ENCODE measurements at places on chromosomes 2 and 18.

- no peak for DNase-seq
These were observed 40.3 kb downstream of the SNTG2 start for GRCh38 chr2:990970-991369.

DNA sequence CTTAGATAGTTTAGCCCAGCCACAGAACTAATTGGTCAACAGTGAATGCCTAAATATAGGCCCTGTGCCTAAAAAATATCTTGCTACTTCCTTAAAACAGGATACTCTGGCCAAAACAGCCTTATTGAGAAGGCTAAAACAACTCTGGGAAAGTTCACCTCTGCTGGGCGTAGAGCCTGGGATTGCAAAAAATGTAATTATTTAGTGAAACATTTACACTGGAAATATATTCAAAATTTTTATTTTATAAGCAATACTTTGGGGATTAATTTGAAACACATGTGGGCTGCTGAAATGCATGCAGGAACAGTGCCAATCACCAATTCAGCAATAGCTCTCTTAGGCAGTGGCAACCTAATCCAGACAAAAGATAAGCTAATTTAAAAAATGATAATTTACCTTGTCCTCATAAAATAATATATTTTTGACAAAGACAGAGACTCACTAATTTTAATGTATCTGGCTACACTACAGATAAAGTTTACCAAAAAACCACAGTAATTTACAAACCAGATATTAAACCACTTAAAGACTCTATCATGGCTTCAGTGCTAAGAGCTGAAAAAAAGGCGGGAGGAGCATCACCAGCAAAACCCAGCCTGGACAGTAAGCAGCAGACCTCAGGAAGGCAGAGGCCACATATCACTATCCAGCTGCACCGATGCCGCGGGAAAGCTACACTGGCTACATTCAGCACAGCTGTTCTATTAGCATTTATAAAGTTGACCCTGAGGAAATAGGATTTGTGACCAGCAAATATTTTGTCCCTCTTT is 18.5 kb downstream of the TRAK2 start:
- DNase-seq, result no peak

GRCh38 chr2:223696719-223697118 is 94.6 kb upstream of the SCG2 start:
- DNase-seq, result no peak

DNA sequence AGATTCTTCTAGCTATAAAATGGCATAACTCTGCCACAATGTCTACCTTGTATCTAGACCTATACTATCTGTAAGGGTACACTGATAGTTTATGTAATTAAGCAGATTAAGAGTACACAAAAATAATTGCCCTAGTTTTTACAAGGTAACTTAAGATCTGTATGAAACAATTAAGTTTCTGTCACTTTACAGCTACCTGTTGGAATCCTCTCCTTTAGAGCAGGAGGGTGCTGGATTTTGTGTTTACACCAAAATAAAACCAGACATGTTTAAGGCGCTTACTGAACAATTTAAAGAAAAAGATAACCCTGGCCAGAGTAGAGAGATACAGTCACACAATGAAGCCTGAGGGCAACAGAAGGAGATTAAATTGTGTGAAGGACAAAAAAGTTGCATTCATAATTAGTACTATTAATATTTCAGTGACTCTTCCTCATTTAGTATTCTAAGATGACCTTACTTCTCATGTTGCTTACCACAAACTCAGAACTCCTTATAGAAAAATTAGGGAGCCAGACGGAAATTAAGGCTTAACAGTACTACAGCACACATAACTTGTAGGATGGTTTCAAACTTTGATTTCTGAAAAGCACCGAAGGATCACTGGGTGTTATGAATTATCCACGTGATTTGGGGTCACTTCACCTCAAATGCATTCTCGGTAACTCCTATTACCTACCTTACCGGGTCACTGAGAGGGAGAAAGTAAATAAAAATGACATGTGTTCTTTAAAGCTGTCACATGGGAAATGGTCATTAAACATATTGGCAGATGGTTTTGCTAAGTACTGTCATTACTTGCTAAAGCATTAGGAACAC is 1.0 kb downstream of the DARS1 start:
- DNase-seq, result peak; percentile 73

GRCh38 chr2:204691911-204692510 is 146.7 kb downstream of the PARD3B start:
- peak; percentile 78 for DNase-seq

- DNase-seq, result peak; percentile 54
These were observed 74.2 kb downstream of the NCAPH start for GRCh38 chr2:96409820-96410164.

- peak; percentile 16 for DNase-seq
These were observed 398.6 kb upstream of the CDH7 start for GRCh38 chr18:65352186-65352585.

GRCh38 chr2:223001797-223002175 is 50.2 kb upstream of the KCNE4 start:
- no peak for DNase-seq

DNA sequence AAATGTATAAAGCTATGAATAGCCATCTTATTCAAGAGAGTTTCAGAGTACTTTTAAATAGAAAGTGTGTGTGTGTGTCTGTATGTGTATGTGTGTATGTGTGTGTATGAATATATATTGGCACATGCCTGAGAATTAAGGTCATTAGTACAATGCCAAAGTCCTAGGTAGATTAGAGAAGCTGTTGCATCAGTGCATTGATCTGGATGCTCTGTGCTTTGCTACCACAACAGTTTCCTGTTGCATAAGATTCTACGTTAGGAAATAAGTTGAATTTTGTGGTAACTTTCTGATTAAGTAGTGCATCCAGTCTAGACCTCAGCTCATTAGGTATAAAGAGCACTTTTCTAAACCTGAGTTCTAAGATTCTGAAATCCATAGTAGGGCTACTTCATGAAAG is 1102.8 kb upstream of the KLHL29 start:
- DNase-seq, result no peak

GRCh38 chr2:100691846-100692245 is 128.1 kb upstream of the NPAS2 start:
- DNase-seq, result no peak

DNA sequence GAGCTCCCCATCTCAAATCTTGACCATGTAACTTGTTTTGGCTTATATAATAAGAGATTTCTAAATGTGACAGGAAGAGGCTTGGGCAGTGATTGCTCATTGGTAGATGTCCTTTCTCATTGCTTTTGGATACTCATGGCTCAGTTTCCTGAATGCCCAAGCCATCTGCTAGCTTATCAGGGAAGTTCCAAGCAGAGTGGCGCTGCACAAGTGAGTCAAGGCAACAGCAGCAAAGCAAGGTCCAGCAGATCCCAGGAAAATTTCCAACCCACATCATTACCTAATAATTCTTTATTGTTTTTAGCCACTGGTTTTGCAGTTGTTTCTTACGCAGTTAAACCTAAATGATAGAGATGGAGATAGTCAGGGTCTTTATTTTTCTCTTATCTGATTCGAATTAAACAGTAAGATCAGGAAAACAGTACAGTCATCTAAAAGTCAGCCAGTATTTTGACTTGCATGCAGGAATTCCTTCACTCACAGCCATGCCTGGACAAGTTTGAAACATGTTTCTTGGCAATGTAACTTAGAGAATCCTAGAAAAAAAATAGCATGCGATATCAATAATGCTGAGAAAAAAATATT is 349.7 kb upstream of the TMEFF2 start:
- no peak for DNase-seq

GRCh38 chr2:21256006-21256405 is 132.2 kb downstream of the TDRD15 start:
- DNase-seq, result peak; percentile 100

- DNase-seq, result no peak
These were observed 230.4 kb downstream of the MEIS1 start for GRCh38 chr2:66665124-66665984.

DNA sequence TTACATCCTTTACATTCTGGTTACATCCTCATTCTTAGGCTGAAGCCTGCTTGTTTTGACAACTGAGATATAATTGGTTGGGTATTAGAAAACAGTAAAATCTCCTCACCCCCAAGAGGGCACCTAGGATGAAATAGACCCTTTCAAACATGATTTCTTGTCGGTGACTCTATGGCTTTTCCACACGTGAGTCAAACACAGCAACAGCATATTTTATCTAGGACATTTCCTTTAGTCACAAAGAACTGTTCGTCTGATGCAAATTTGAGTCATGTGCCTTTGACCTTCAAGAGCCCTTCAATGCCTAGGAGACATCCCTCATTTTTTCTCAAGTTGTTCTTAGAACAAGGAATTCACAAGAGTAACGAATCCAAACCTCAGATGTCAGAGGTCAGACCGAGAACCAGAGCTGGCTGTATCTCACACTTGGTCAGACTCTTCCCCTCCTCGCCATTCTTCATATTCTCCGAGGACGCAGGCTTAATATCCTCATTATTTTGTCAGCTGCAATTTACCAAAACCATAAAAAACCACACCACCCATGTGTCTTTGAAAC is 60.5 kb upstream of the ALKAL2 start:
- DNase-seq, result no peak

GRCh38 chr2:168848225-168848624 is 42.0 kb downstream of the SPC25 start:
- DNase-seq, result no peak

DNA sequence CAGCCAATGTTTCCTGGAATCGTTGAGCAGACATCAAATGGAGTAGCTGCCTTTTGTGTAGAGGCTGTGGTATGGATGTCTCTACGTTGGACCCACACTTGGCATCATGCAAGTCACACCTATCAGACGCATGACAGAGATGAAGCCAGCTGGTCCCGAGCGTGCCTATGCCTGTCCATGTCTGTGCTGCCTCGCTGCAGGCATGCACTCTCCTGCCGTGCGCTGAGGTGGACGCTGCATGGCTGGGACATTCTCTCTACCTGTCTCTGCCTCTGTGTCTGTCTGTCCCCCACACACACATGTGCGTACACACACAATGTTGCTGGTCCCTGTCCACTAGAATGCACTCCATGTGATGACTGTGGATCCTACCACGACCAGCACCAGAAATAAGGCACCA is 514.2 kb upstream of the MYT1L start:
- no peak for DNase-seq

DNA sequence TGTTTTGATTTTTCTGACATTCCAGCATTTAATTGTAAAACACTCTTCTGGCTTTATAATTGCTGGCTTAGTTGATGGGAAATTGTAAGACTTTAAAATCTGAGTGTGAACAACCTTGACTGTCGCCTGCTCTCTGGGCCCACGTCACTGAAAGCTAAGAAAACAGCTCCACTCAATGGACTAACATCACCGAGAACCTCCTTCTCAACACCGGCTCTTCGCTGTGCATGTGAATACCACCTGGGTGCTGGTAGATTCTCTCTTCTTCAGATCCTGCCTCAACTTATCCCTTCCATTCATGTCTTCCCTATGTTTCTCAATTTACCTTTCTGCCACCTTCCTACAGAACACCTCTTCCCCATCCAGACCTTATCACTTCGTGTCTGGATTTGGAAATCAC is 523.1 kb upstream of the ID2 start:
- no peak for DNase-seq

DNA sequence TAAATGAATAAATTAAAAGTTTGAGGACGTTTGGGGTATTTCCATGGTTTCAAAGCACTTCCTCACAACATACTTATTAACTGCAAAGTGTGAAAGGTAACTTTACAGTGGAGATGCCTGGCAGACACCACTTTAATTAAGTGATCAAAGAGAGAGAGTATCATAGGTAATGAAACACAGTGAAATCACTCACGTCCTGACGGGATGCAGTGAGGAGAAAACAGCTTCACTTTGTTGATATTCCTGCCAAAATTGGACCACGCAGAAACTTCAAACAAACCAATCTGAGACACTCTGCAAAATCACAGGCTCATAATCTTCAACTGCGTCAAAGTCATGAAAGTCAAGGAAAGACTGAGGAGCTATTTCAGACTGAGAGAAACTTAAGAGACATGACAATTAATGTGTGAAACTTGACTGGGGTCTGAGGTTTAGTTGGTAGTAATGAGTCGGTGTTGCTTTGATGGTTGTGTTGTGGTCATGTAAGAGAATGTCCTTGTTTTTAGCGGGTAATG is 66.0 kb upstream of the ITGB6 start:
- DNase-seq, result no peak

DNA sequence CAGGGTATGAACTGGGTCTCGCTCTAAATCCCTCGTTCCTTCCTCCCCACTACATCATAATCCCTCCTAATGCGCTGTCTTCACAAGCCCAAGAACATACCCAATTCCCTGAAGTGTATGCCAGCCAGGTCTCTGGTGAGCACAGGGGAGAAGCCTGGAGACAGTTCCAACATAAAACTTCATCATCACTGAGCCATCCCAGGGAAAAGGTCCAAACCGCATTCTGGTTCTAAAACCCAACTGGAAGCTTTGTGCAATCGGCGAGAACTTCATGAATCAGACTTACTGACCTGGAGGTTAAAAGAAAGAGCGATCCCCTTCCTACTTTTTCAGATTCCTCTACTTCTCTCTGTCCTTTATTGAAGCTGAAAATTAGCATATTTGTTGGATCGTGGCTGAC is 132.7 kb downstream of the ALPK2 start:
- no peak for DNase-seq

DNA sequence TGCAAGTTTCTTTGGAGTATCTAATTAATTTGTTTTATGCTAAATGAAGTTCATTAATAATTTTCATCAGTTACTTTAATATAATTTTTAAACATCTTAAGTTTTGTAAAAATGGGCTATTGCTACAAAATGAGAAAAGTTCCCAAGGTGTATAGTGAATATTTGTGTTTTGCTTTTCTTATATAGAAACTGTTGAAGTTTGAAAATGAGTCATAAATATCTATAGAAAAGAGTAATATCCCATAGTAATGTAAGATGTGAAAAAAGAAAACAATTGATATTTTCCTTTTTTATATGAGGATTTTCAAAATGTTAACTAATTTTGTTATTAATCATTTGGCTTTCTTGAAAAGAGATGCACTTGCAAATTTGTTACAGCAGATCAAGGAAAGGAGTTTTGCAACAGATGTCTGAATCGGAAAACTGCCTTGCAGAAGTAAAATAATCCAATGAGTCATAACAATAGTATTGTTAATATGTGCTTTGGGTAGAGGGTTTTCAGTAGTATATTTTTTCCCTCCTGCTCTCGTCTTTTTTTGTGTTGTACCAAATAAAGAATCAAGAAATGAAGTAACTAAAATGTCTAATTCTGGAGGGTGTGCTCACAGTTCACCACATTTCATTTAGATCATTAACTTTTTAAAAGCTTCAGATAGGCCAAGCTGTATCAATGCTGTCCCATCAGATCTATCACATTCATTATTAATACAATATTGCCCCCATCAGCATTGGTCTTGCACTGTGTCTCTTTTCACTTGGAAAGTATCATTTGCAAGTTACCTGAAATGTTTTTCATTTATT is 15.5 kb downstream of the DUSP19 start:
- DNase-seq, result no peak

Data from pons (tissue), 1 donor.